Stimulated activated CD8-positive, alpha-beta memory T cell treated with anti-CD3 and anti-CD28 coated beads, Interleukin-15, amount 100 ng/mL, for 48 hours (primary cell): ENCODE measurements at places on chromosomes 4 and X.

DNA sequence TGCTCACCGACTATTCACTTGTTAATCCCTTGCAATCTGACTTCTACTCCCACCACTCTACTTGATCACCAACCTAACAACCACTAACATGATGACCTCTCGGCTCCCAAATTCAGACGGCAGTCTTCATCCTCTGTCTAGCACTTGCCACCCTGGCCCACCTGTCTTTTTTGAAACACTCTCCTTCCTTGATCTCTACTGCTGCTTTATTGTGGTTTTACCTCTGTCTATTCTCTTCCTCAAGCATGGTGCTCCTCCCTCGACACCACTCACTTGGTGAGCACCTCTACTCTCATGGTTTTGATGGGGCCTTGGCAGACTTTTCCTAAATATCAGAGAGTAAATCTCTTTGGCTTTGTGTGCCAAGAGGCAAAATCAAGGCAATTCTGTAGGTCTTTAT, 21.7 kb upstream of the CXCR3 start:
- DNase-seq, result no peak

DNA sequence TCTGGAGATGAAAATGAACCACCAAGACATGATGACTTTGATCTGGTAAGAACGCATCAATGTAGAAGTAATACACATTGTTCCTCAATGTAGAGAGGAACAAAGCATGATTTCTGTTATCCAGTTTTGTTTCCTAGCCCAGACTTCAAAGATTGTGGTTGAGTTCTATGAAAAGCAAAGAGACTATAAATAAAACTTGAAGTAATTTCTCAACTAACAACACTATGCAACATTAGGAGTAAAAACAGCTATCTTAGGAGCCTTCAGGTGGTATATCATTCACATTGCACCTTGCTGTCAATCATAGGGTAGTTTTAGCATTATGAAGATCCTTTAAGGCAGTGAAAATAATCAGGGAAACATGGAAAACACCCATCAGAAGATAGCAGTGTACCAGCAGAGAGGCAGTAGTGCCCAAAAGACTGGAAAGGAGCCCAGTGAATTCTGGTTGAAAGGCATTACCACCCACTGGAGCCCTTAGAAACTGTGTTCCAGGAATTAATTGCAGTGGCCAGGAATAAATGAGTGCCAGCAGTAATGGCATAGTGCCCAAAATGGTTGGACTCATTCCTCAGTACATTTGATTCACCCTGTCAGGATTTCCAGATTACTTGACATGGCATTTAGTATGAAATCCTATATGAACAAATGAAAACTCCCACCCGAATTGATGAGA, 300.7 kb upstream of the CXXC4 start:
- no peak for DNase-seq

DNA sequence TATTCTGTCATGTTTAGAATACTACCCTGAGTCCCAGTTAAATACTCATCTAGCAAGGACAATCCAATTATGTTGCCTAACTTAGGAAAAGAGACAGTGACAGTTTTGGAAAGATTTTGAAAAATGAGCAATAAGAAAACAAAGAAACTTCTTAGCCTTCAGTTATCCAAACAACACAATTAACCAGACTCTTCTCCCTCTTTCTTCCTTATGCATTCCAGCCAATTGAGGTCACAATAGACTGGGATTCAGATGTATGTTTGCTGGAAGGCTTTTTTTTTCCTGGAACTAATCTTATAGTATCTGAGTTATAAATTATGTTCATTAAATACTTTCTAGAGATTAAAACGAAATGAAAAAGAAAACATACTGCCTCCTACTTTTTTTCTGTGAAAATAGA, 109.6 kb downstream of the GUCY2F start:
- no peak for DNase-seq

DNA sequence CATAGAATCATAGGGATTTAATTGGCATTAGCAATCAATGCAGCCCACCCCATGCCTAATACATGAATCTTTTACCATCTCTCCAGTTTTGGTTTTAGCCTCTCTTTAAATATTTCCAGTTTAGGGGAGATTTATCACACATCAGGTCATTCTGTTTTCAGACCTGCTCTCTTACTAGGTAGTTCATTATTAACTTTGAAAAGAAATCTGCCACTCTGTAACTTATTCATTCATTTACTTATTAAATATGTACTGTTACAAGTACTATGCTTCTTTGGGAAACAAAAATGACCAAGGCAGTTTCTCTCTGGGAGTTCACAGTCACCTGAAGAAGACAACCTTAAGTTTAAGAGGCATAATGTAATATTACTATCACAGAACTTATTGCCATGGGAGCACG, 62.1 kb downstream of the USO1 start:
- no peak for DNase-seq

DNA sequence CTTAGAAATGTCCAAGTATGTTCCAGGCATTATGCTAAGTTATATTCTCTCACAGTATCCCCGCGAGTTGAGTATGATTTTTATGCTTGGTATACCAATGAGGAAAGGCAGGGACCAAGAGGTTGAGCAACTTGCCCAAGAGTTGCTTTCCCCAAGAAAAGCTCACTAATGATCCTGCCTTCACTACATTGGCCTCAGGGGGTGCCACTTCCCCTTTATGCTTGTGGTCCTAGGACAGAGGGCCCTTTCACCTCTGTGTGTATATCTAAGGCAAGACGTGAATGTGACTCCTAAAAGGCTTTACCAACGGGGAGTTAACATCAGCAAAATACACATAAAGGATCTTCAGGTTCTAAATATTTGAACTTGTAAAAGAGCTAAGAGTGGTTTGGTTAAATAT, 164.4 kb upstream of the CPEB2 start:
- no peak for DNase-seq

DNA sequence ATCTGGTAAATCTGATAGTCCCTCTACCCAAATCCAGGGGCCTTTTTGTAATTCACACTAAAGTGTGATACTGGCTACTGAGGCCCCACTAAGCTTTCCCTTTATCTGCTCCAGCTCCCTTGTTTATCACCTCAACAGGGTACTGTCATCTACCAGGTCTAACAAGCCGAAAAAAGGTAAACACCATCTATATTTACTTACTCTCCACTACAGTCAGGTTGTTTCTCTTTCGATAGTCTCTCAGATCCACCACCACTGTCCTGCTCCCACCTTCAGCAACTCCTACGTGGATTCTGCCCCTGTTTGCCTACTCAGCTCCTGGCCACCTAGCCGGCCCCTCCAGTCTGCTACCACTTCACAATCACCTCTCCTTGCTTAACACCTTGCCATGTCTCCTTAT, 3.3 kb downstream of the ITIH6 start:
- no peak for DNase-seq

DNA sequence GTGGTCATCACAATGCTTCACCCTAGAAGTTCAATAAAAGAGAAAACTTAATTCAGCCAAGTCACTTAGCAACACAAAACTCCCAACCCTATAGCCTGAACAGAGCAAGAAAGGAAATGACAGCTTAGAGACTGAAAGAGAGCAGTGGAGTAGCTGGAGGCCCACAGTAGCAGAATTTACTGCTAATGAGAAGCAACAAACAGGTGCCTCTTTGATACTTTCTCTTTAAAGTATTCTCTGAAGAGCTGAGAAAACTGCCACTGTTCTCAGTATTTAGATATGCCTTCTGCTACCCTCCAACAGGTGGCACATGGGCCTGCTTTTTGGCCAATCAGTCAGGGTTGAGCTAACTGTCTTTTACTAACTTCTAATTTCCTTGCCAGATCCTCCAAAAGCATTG, 240.0 kb downstream of the GPC3 start:
- no peak for DNase-seq

DNA sequence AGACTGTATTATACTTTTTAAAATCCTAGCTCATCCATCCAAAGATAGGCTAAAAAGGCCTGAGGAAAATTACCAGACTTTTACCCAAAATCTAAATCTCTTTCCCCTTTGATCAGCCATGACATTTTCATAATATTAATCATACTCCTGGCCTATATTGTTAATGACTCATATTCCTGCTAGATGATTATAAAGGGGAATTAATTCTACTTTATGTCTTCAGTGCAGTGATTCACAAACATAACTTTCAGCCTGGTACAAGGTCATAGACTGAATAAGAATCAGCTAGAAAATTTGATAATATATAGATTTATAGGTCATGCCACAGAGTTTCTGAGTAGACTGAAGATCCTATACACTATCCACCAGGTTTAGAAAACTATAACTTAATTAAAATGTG, 1905.4 kb downstream of the C4orf33 start:
- no peak for DNase-seq

GRCh38 chr4:144300616-144301015, 160.1 kb upstream of the GYPA start:
- no peak for DNase-seq

GRCh38 chr4:183201331-183201730, 102.3 kb downstream of the WWC2 start:
- DNase-seq, result no peak

- no peak for DNase-seq
These were observed 208.9 kb upstream of the ARHGEF9 start for GRCh38 chrX:63993936-63994335.

DNA sequence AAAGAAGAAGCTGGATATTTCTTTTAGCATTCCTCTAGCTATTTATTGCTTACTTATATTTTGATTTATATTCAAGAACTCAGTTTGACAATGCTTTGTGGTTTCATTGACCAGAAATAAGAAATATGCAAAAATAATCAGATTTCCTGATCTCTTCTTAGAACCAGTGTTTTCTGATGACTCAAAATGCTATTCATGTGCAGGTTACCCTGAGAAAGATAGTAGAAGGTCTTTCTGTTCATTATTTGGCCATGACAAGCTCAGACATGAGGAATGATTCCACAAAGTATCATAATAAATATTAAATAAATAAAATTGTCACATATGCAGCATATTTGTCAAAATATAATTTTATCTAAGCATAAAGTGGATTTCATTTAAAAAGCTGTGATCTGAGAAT, 24.1 kb downstream of the ADH7 start:
- DNase-seq, result no peak

- no peak for DNase-seq
These were observed 82.2 kb downstream of the FNIP2 start for GRCh38 chr4:158850800-158851644.

DNA sequence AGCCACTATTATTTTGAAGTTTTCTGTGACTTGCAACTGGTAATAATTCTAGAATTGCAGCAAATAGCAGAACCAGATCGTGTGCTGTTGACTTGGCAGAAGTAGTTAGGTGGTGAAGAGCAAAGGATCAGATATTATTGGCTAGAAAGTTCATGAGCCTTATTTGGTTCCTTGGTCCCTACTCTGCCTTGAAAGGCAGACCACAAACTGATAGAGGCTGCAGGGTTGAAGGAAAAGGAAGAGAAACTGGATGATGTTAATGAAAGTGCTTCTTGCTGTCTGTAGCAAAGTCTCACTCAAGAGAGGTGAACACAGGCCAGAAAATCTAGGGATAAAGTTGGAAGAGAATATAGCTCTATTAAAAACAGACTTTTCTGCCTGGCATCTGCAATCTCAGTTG, 41.2 kb upstream of the RNF150 start:
- DNase-seq, result no peak

DNA sequence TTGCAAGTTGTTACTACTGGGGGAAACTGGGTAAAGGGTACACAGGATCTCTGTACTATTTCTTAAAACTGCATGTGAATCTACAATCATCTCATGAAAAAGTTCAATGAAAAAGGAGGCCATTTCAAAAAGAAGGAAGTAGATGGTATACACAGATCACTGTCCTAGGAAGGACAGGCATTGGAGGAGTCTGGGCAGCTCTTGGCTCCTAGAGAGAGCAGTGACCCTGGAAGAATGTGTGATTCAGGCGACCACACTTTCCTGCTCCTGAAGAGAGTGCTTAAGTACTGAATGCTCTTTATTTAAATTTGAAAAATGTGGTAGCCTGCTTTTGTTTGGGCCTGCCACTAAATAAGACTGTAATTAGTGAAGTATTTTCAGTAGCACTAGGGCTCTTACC, 318.1 kb upstream of the CASK start:
- no peak for DNase-seq

- no peak for DNase-seq
These were observed 34.4 kb downstream of the BBS12 start for GRCh38 chr4:122766950-122767349.

DNA sequence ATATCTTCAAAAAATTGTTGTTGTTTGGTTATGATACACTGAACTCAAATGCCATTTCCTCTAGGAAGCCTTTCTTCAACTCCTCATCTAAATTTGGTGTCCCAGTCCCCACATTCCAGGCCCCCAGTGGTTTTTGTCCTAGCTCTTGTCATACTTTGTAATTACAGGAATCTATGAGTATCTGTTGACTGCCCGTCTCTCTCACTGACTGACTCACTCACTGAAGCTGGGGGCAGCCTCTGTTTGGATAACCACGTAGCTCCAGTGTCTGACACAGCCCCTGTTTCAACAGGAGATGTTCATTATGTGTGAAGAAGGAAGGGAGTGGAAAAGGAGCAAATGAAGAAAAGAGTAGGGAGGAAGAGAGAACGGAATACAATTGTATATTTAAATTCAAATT, 284.1 kb upstream of the TENM3 start:
- no peak for DNase-seq

DNA sequence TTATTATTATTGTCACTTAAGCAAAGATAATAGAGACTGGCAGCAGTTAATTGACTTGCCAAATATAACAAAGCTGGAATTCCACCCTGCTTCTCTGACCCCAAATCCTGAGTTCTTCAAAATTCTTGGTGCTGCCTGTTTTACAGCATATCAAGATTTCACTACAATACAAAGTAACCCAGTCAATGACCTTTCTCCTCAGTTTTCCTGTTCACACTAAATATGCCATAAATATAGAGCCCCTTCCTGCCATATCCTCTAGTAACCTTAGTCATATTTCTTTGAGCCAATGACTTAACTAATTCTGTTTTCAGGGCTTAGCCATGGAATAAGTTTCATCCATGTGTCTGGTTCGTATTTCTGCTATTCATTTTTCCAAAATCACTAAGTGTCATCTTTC, 315.3 kb upstream of the HS3ST1 start:
- DNase-seq, result no peak

DNA sequence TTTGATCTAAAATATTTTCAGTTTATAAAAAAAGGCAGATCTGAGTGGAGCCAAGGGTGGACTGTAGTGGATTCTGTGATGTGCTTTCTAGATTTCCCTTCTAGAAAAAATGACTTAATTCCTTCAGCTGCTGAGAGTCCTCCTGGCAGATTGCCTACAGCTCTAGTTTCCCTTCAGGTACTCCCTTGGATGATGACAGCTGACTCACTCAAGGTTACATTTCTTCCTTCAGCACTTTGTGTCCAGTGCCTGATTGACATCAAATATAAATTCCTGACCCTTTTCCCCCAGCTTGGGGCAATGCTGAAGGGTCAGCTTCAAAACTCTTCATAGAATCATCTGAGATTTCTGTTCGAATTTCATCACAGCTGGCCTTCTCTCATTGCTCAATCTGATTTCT, 161.7 kb downstream of the EMCN start:
- no peak for DNase-seq

GRCh38 chr4:145546175-145546915, 64.7 kb downstream of the SMAD1 start:
- DNase-seq, result no peak
